ENCODE measurements at places on chromosomes 1 and 21.

GRCh38 chr1:212438831-212439237 is 6.1 kb downstream of the NENF start:
- DNase-seq: no peak

- DNase-seq: no peak
Measured at GRCh38 chr21:26544201-26544775, 28.8 kb downstream of the CYYR1 start.

- DNase-seq: peak; percentile 3
Measured at GRCh38 chr21:43949499-43950208, 62.5 kb upstream of the TRAPPC10 start.

DNA sequence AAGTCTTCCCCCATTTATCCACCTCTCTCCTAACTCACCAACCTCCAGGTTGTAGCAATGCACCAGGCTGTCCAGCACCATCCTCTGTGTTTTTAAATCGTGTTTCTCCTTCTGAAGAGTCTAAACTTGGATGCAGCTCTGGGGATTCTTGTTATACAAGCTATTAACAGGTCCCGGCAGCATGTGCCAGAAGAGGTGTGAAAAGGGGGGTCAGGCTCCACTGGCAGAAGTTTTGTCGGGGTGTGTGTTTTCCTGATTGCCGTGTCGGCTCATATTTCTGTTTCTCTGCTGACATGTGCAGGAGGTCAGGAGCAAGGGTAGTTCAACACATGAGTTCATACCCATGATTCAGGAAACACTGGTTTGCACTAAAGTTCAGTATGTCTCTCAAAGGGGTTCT is 658.6 kb upstream of the CAMK1G start:
- no peak for DNase-seq

- DNase-seq: no peak
Measured at GRCh38 chr1:4675454-4676186, 21.2 kb downstream of the AJAP1 start.

- no peak for DNase-seq
Measured at GRCh38 chr21:42367367-42368165, 1.2 kb upstream of the TFF1 start.

DNA sequence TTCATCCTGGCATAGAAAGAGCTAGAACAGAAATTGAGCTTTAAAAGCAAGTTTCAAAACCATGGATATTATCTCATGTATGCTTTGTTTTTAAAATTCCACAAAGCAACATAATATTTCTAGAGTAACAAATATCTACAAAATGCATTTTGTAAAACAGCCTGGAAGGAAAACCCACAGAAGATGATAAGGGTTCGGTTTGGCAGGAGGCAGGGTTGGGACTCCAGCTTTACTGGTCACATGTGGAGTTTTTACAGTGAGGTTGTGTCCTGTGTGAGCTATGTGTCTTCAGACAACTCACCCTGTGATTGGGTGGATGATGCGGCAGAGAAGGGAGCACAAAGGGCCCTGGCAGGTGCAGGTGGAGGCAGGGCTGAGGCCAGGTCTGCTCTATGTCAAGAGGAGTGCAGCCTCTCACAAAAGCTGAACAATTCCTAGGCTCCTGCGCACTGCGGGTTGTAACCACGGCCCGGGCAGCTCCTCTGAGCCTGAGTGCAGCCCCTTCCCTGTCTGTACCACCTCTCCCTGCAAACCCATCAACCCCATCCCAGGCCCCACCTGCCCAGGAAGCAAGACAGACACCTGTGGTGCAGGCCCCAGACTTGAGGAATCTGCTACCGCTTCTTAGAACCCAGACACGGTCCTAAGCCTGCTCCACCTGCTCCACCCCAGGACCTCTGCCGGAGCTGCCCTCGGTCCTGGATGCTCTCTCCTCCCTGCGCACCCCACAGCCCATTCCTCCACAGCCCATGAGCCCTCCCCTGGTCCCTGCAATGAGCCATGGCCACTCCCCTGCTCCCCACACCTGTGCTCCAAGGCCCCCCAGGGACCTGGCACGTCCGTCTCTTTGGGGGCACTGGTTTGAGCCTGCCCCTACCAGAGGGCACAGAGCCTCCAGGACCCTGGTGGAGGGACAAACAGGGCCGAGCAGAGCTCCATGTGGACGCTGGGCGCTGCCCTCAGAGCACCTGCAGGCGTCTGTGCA is 2.8 kb upstream of the COL18A1 start:
- DNase-seq: no peak

GRCh38 chr1:42945164-42945563 is 13.5 kb downstream of the SLC2A1 start:
- peak; percentile 52 for DNase-seq

DNA sequence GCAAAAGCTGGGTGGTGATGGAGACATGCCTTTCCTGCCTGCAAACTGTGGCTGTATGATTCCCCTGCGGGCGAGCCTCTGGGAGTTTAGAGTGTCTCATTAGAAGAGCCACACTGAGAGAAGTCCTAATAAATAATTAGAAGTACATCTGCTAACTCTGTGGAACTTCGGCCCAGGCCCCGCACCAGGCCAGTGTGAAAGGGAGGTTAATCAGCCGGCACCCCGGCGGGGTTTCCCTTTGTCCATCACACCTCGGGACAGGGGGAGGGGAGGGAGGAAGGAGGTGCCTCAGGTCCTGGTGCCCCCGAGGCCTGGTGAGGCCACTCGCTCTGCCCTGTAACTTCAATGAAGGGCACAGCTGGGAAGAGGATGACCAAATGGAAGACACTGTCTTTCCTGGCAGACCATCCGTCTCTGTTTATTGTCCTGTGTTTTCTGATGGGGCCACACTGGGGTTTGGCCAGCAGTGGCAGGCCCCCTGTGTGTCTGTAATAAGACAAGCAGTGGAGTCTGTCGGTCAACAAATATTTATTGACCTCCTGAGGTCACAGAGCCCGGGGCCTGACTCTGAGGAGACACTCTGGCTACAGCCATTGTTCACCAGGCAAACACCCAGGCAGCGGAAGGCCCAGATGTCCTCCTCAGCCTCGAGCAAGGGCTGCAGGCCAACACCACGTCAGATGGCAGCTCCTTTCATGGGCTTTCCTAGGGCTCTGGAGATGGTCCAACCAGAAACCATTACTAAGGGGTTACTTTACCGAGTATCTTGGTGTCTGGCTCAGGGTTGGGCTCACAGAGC is 267.5 kb upstream of the RAB4A start:
- DNase-seq: no peak

DNA sequence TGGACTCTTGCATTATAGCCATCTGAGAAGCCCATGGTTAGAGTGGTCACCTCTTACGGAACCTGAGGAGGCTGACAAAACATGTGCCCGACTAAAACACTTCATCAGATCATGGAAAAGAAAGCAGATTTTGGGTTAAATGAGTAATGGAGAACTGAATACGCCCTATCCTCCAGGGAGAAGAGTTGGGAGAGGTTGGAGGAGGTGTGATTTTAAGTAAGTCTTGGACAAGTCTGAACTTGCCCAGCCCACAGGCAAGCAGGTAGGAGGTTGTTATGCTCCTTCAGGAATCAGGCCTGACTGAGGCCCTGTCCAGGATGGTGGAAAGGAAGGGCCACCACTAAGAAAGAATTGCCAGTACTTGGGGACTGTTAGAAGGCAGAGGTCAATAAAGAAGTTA is 255.8 kb downstream of the TGFB2 start:
- no peak for DNase-seq

GRCh38 chr1:211985556-211986264 is 49.6 kb downstream of the INTS7 start:
- no peak for DNase-seq

DNA sequence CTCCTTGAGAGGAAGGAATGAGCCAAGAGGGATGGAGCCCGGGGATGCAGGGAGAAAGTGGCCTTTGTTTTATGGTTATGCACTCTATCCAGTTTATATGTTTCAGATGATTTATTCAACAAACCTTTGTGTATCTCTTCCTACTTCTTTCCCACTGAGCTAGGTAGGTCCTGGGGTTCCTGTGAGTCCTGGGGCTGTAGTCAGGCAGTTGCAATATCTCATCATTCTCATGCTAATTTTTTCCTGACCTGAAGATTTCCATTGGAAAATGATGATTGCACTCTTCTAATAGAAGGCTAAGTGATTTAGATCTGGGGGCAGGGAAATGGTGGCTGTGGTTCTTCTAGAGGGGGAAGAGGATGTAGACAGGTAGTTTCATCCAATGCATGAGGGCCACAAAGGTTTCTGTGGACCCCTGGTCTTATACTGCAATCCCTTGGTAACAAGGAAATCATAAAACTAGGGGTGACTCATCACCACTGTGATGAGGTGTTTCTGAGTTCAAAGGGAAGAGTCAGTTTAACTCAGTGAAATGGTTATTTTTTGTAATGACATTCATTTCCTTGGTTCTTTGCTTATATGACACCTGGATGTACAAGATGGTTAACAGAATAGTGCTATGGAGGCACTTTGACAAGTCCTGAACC is 20.2 kb downstream of the B3GALT5 start:
- DNase-seq: no peak

DNA sequence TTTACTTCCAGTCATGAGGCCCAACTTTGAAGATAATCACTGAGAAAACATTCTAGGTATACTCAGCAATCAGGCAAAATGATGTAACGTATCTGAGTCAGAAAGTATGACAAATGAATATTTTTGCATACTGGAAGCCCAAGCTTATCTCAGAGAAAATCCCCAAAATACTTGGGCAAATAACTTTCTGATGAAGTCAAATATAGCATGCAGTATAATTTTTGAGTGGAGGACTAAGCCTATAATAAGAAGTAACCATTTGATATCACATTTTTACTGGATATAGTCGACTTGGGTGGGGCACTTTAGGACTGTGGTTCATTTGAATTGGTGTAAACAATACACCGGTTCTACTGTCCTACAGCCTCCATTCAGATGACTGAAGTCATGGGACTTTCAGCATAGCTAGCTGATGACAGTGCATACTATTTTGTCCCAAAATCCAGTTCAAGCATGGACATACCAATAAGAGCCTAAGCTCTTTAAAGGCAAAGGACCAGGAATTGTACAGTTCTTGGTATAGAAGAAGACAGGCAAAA is 2.3 kb upstream of the GADD45A start:
- no peak for DNase-seq

- no peak for DNase-seq
Measured at GRCh38 chr1:185593271-185593670, 140.9 kb upstream of the HMCN1 start.

DNA sequence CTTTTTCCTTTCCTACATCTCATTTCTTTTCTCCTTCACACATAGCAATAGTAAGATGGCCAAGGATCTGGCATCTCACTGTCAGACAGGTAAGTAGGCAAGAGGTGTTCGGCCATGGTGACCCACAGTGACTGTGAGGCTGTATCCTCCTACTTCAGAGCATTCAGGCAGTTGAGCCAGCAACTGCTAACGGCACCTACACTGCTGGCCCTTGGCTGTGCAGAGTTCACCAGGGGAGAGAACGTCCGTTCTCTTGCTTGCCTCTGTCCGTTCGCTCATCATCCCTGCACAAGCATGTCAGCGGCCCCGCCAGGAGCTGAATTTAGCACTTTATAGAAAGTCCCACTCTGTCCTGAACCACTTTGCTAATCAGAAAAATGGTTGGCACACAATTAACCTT is 113.6 kb downstream of the GREM2 start:
- DNase-seq: no peak

GRCh38 chr1:173095632-173096031 is 44.9 kb upstream of the TNFSF18 start:
- no peak for DNase-seq

DNA sequence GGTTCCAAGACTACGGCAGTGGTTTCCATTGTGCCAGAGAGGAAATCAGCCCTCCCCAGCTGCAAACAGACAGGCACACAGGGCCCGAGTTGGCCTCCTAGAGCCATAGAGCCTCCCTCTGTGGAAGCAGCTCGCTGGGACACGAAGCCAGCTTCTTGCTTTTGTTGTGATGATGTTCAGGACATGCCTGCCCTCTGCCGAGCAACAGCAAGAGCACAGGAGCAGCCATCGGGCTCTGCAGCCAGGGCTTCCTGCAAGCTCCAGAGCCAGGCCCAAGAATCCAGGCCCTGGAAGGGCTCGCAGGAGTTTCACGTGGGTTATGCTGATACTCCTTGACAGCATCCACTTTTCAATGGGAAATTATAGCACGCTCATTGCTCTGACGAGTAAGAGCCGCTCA is 18.5 kb downstream of the NPHP4 start:
- DNase-seq: no peak

GRCh38 chr1:50658459-50659076 is 235.3 kb upstream of the DMRTA2 start:
- DNase-seq: no peak
